OCI-LY7 (cell line): ENCODE measurements at places on chromosomes 13 and 19. TPM values are rescaled to one million over a fixed set of nuclear protein-coding genes. Genes with fewer than 3 reads are reported as not detected.

The PLPPR3 gene
- not detected in 2 replicates for total RNA-seq

- no peak for DNase-seq
These were observed 74.8 kb downstream of the ZNF536 start for GRCh38 chr19:30446850-30447552.

DNA sequence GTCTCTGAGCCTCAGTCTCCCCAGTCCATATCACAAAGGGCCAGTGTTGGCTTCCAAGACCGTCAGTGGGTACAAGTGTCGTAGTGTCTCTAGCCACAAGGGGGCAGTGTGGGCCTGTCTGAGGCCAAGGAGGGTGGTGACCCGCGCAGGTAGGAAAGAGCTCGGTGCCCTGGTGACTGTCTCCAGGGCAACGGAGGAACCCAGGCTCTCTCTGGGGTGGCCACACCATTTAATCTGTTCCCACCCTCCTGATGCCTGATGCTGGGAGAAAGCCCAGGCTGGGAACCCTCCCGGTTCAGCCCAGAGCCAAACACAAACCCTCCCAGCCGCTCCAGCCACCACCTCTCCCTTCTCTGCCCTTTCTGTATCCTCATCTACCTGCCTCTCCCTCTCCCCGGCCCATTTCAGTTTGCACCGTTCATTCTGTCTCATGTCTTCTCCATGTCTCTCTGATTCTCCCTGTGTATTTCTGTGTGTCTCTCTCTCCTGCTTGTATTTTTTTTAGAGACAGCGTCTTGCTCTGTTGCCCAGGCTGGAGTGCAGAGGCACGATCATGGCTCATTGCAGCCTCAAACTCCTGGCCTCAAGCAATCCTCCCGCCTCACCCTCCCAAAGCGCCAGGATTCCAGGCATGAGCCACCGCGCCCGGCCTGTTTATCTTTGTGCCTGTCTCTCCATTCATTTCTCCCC lies 17.5 kb upstream of the MEIS3 start:
- DNase-seq: peak; percentile 80

- DNase-seq: peak; percentile 65
These were observed 367 bp downstream of the MFSD12 start for GRCh38 chr19:3556978-3557460.

DNA sequence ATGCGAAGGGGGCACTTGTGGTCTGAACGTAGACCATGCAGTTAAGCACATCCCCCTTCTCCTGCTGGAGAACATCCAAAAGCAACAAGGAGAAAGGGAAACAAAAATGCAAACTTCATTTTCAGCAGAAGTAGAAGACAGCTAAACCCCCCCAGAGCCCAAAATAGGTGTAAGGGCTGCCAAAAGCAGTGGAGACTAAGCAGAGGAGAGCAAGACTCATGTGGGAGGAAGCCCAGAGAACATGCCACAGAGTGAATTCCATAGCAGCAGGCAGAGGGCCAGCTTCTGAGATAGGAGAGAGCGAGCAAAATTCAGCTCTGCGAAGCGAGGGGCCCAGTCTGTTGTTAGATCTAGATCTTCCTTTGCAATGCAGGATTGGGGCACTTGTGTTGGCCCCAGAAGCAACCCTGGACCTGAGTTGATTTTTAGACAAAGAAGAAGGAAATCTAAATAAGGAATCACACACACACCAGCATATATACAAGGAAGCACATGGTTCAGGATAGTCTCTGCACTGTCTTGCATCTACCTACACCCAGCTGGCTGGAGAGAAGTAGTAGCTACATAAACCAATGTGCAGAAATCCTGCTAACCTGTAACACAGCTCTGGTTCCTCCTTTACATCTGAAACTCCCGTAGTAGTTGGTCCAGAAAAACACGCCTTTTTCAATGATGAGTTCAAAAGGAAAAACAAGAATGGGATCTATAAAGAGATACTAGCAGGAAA lies 199.6 kb downstream of the SPRY2 start:
- no peak for DNase-seq
